ENCODE measurements at places on chromosomes 3 and 15.

DNA sequence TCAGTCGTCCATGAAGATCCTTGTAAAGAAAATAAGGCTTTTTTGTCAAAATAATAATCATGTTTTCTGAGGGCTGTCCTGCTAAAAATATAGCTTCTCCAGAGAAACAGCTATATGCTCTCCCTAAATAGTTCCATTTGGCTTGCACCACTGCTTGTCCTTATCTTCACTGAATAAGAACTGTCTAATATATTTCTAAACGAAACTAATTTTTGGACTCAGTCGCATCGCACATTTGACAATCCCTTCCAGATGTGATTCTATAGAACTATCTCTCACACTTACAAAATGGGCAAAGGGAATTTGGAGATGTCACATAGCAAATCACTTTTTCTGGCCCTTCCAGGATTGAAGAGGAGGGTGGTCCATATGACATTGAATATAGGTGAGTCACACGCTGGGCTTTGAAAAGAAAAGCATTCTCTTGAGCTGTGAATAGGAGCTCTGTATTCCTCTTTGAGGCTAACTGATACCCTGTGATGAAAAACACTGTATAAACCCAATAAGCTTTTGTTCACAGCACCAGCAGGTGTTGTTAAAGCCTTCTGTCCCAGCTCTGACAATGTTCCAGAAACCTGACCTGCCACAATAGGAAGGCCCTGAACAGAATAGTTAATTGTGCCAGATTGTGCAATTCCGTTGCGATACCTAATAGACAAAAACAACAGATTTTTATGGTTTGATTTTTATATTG lies 1144.2 kb downstream of the ROBO2 start:
- no peak for DNase-seq

GRCh38 chr3:112059497-112059896 lies 25.0 kb downstream of the TMPRSS7 start:
- DNase-seq = no peak

DNA sequence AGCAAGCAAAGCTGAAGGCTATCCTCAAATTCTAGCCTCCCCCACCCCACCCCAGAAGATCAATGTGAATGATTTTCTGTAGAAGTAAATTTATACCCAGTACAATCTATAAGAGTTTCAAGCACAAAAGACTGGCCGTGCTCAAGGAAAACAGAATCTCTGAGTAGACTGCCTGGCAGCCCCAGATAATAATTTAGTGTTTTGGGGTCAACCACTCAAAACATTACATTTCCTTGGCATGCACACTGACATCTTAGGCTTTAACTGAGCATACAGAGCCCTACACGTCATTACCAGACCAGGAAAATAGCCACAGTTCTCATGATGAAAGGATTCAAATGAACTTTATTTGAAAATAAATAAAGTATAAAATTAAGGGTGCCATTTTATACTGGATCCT lies 376.5 kb downstream of the TBL1XR1 start:
- DNase-seq = no peak

DNA sequence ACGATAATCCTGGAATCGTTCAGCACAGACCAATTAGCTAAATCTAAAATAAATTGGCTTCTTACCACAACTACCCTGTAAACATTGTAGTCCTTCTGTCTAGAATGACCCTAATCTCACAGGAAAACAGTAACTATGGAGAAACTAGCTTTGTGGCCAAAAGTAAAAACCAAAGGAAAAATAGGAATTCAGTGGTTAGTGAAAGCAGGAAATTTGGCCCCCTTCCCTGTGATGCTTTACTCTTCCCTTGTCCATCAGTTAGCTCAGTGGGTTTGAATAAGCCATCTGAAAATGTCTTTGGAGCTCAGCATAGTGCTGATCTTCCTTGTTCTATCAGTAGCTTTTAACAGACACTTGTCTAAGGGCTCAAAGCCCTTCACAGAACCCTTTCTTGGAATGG lies 1.6 kb downstream of the NMD3 start:
- no peak for DNase-seq

- no peak for DNase-seq
These were observed 14.3 kb downstream of the CXCR6 start for GRCh38 chr3:45957586-45957985.

- no peak for DNase-seq
These were observed 107.1 kb upstream of the PHLDB2 start for GRCh38 chr3:111751961-111752360.

- DNase-seq = no peak
These were observed 31.9 kb downstream of the RAB8B start for GRCh38 chr15:63221346-63221745.

- no peak for DNase-seq
These were observed 91.5 kb upstream of the TNFAIP8L3 start for GRCh38 chr15:51186181-51186705.

DNA sequence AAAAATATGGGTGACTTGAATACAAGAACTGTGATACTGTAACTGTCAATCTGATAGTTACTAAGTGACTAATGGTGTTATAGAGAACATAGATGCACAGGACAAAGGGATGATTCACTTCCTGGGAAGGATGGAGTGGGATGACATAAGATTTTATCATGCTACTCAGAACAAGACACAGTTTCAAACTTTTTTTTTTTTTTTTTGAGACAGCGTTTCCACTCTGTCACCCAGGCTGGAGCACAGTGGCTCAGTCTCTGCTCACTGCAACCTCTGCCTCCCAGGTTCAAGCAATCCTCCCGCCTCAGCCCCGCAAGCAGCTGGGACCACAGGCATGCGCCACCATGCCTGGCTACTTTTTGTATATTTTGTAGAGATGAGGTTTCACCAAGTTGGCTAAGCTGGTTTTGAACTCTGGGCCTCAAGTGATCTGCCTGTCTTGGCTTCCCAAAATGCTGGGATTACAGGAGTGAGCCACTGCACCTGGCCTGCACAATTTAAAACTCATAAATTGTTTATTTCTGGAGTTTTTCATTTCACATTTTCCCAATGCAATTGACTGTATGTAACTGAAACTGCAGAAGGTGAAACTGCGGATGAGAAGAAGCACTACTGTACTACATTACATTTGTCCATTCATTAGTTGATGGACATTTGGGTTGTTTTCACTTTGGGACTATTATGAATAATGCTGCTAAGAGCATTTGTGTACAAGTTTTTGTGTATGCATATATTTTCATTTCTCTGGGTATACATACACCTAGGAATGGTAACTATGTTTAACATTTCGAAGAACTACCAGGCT lies 40.6 kb downstream of the ADIPOQ start:
- DNase-seq = peak; percentile 46

GRCh38 chr3:28951772-28952556 lies 328.9 kb upstream of the RBMS3 start:
- DNase-seq = no peak

DNA sequence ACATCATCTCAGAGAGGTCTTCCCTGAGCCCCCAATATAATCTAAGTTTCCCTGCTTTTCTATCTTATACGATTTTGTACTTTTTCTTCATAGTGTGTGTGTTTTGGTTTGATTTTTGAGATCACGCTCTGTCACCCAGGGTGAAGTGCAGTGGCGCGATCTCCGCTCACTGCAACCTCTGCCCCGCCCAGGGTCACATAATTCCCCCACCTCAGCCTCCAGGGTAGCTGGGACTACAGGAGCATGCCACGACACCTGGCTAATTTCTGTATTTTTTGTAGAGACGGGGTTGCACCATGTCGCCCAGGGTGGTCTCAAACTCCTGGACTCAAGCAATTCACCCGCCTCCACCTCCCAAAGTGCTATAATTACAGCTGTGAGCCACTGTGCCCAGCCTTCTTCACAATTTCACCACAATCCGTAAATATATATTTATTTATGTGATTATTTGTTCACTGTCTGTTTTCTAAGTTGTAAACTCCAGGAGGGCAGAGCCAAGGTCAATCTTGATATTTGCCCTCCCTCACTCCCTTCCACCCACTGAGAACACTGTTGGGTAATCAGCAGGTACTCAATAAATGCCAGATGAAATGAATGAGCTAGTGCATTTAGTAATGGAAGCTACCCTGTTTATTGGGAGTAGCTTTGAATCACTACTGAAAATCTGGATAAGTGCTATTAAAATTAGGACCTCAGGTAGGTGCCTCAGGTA lies 547 bp upstream of the KNSTRN start:
- DNase-seq = no peak

- DNase-seq = no peak
These were observed 16.6 kb upstream of the SEMA3F start for GRCh38 chr3:50138266-50139200.

DNA sequence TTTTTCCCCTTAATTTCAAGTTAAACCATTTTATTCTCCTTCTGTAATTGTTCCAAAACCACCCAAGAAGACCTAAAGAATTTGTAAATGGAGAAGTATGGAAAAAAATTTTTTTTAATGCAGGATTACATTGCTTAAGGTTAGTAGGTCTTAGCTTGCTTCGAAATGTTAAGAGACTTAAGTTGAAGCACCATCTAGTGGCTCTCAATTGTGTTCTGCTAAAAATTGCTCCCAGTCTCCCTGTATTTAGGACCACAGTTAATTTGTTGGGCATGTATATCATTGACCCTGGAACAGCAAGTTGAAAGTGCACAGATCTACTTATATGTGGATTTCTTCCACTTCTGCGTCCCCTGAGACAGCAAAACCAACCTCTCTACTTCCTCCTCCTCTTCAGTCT lies 32.4 kb downstream of the CD200R1L start:
- DNase-seq = no peak

DNA sequence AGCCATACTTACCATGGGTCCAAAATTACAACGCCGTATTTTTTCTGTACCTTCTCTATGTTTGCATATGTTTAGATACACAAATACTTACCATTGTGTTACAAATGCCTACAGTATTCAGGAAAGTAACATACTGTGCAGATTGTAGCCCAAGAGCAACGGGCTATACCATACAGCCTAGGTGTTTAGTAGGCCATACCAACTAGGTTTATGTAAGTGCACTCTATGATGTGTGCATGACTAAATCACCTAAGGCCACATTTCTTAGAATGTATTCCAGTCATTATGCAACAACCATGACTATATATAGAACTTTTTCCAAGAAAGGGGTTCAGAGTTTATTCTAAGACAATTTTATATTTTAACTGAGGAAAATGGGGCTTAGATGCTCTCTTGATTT lies 411.7 kb downstream of the MAGI1 start:
- no peak for DNase-seq

GRCh38 chr3:103048068-103048722 lies 613.4 kb downstream of the ZPLD1 start:
- DNase-seq = no peak

DNA sequence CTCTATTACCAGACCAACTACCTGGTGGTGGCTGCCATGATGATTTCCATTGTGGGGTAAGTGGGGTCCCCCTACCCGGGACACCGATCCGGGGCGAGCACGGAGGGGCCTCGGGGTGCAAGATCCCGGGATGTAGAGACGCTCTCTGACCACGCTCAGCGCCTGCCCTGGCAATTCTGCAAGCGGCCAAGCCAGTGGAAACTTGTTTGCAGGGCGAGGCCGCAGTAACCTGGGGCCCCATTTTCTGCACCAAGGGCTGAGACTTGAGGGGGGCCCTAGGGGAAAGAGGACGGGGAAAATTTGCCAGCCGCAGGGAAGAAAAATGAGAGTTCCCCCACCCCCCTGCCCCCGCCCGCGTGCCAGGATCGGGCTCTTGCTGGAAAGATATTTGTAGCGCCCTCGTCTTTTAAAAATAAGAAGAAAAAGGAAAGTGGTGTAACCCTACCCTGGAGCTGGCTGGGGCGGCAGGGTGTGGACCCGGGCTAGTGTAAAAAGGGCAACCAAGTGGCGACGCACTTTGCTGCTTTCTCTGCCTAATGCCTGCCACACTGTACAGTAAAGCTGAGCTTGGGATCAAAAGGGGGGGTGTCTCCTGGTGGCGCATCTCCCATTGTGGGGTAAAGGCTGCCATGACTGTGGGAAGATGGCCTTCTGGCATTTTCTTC lies 563 bp downstream of the ARL6IP5 start:
- no peak for DNase-seq

DNA sequence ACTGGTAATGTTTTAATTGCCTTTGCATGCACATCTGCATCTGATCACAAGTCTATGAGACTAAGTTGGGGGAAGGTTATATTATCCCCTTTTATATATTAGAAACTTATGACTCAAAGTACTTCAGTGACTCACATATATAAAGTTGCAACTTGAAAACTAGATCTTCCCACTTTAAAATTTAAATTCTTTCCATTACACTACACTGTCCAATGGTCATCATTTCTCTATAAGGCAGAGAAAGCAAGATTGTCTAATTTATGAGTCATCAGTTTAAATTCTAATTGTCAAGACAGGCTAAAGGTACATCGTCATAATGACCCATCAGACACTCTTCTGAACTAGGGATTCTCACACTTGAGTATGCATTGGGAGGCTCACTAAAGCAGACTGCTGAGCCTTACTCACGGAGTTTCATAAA lies 37.9 kb downstream of the CPA3 start:
- no peak for DNase-seq

DNA sequence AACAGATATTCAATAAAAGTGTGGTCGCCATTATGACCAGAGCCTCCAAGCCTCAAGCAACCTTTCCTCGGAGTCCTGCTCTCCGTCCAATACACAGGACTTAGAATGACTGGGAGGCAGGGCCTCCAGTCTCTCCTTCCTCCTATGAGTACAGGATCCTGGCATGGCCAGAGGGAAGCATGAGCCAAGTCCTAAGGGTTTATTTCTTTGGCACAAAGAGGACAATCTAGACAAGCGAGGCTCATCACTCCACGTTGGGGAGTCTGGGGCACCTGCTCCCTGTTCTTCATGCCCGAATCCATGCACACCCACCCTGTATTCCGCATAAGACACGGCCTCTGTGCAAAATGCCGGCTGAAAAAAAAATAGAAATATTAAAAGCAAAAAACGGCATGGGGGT lies 6.8 kb downstream of the PRRT3 start:
- no peak for DNase-seq

- DNase-seq = no peak
These were observed 55.4 kb downstream of the BFSP2 start for GRCh38 chr3:133455281-133455680.

- no peak for DNase-seq
These were observed 26.2 kb upstream of the ATP13A3 start for GRCh38 chr3:194512895-194513601.

GRCh38 chr3:119555309-119555735 lies 4.1 kb downstream of the CD80 start:
- no peak for DNase-seq

DNA sequence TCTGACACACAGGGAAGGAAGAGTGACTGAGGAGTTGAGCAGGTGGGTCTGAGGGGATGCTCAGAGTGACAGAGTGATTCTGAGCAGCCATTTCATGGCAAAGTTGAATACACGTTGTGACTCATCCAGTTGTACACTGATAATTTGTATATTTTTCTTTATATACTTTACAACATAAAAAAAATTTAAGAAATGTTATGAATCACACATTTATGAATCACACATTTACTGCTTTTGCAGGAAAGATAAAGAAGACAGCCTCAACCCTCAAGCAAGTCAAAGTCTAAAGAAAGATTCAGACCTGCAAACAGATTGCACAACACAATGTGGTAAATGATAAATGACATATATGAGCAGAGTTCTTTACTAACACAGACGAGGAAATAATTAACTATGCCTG lies 21.0 kb upstream of the CHMP2B start:
- DNase-seq = no peak

- no peak for DNase-seq
These were observed 784.0 kb downstream of the ZPLD1 start for GRCh38 chr3:103218793-103219192.
